KG1 (cell line): ENCODE measurements at places on chromosomes 3 and 15.

DNA sequence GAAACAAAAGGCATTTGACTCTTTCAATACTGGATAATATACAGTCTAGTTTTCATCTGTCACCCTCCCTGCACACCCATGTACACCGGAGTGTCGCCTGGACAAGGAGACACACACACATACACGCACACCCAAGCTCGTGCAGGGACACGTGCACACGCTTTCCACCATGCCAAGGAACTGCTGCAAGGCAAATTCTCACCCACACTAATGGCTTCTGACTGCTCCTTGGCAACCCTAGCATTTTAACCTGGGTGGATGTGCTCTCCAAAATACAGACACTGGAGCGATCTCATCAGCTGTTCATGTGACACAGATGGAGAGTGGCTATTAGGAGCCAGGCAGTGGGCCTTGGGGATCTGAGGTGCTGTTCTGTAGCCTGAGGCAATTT, 61.6 kb downstream of the MEIS2 start:
- DNase-seq: no peak

- no peak for DNase-seq
Measured at GRCh38 chr15:64858021-64858575, 16.4 kb downstream of the PLEKHO2 start.

DNA sequence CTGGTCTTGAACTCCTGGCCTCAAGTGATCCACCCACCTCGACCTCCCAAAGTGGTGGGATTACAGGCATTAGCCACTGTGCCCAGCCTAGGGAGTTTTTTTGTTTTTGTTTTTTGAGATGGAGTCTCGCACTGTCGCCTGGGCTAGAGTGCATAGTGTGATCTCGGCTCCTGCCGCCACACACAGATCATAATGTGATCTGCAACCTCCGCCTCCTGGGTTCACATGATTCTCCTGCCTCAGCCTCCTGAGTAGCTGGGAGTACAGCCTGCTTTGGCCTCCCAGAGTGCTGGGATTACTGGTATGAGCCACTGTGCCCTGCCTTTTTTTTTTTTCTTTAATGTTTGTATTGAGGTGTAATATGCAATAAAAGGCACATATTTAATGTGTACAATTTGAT, 78.2 kb downstream of the SMAD3 start:
- DNase-seq: no peak

DNA sequence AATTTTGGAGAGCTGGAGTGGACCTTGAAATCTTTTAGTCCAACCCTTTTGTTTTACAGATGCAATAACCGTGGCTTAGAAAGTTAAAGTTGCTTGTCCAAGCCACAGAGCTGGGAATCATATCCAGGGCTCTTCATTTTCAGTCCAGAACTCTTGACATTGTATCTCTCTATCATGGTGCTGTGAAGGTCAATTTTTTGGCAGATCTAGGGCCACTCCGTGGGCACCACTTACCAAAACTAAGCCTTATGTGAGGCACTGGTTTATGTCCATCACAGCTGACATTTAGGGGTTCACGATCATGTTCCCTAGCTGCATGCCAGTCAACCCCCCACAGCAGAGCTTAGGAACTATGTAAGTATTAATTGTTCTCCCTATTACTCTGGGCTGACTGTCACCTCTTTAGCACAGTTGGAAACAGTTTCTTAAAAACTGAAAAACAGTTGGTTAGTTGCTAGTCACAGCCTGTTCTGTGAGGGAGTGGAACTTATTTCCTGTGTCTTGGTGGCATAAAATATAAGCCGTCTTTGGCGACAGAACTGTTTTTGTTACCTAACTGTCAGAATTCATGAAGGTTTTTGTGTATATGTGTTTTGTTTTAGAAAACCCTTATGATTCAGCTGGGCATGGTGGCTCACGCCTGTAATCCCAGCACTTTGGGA, 189.6 kb upstream of the UMPS start:
- DNase-seq: no peak

DNA sequence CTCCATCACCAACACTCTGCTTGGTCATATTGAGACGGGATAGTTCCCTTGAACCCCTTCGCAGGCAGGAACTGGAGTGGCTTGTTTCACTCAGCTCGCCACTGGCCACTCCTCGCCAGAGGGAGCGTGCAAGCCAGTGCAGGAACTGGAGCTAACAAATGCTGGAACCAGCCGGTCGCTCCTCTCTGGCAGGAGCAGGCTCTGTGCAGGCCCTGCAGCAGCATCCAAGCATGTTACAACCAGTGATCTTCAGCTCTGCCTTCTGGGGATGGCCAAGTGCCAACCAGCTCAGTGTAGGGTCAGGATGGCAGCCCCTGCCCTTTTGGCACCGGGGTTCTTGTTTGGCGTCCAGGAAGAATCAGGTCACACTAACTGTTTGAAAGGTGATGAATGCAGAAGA, 329.0 kb upstream of the AZI2 start:
- no peak for DNase-seq

GRCh38 chr3:184186902-184187207, 856 bp downstream of the ABCF3 start:
- DNase-seq: no peak

- DNase-seq: no peak
Measured at GRCh38 chr15:84904419-84904818, 20.0 kb downstream of the SLC28A1 start.

DNA sequence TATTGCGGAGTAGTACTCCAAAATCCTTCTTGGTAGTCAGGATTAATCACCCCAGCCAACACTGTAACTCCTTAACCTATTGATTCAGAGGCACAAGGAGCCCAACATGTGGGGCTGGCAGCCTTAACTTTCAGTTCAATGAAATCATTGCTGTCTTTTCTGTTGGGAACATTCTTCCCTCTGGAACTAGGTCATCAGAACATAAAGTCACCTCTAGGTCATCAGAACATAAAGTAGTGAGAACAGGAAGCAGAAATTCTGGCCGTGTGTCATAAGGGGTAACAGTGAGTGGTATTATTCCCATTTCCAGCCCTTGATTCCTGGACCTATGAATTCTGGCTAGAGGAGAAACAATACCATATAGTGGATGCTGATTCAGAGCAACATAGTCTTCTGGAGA, 71.5 kb upstream of the TNIK start:
- no peak for DNase-seq

DNA sequence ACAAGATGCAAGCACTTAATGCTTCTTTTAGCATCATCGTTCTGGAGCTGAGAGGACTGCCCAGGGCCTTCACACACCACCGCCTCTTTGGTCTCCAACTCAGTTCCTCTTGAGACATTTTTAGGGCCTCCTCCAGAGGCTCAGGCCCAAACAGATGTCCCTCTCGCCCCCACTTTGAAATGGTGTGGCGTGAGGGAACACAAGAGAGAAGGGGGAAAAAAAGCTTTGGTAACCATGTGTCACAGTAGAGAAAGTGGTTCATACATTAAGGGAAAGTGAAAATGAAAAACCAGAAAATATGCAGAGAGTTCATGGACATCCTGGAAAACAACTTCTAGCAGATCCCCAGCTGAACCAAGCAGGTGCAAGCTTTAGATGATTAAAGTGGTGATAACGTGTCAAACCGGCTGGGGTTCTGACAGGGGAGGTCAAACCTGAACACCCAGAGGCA, 33.1 kb upstream of the FOXP1 start:
- no peak for DNase-seq

DNA sequence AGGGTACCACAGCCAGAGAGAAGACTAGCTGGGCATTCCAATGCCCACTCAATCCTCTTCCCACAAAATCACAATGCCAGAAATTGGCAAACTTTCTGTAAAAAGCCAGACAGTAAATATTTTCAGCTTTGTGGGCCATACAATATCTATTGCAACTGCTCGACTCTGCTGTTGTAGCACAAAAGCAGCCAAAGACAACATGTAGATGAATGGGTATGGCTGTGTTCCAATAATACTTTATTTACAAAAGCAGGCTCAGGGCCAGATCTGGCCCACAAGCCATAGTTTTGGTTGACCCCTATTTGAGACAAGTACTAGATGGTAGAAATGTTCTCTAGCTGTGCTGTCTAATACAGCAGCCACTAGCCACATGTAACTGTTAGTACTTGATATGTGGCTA, 330.9 kb downstream of the ERC2 start:
- no peak for DNase-seq

DNA sequence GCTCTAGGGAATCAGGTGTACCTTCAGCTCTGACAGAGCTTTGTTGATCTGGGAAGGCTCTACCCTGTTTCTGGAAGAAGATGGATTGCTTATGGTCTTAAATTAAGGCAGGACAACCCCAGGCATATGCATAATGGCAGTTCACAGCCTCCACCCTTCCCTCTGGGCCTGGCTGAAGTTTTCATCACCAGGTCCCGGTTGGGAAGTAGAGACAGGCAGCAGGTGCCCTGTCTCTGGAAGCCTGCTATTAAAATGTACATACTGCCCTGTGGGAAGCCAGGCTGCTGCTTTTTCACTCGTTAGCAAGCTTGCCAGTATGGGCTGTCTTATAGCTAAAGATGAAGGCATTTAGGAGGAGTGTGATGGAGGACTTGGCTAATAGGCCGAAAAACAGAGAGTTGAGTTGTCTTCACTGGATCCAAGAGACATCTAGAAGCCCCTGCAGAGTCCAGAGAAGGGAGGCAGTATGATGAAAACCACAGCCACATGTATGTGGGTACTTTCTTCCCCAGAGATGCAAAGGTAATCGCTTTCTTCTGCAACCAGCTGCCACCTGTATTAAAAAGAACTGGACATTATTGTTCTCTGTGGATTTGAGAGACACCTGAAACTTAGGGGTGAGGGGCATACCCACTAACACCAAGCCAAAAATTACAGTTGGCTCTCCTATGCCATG, 34.4 kb downstream of the ABHD2 start:
- no peak for DNase-seq

- DNase-seq: peak; percentile 79
Measured at GRCh38 chr15:99509686-99510461, 55.9 kb upstream of the MEF2A start.

DNA sequence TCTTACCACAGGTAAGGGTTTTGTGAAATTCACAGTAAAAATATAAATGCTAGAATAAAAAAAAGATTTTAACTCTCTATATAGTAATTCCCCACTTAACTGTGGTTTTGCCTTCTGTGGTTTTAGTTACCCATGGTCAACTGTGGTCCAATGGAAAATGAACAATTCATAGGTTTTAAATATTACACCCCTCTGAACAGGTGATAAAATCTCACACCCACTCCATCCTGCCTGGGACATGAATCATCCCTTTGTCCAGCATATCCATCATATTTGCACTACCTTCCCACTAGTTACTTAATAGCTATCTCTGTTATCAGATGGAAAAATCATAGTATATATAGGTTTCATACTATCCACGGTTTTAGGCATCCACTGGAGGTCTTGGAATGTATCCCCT, 49.2 kb downstream of the HDGFL3 start:
- DNase-seq: no peak

GRCh38 chr15:60375306-60375705, 22.5 kb downstream of the ANXA2 start:
- DNase-seq: no peak

DNA sequence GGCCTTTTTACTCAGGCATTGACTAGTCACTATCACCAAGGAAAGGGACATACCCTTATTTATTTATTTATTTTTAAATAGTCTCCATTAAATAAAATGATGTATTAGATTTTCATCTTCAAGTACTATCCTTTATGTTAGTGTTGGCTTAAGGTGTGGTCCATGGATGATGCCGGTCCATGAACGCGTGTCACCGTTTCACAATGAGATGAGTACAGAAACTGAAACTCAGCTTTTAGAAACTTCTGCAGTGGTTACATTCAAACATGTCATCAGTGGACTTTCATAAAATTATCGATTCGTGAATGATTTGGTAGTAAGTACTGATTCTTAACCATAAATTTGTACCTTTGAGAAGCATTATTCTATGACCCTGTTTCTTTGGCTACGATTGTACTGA, 166.6 kb downstream of the SATB1 start:
- DNase-seq: no peak

- DNase-seq: no peak
Measured at GRCh38 chr3:185316740-185317412, 46.1 kb upstream of the MAP3K13 start.

GRCh38 chr15:63050731-63051155, 8.2 kb downstream of the TPM1 start:
- no peak for DNase-seq

- no peak for DNase-seq
Measured at GRCh38 chr15:36478561-36478960, 100.9 kb upstream of the CDIN1 start.

- DNase-seq: no peak
Measured at GRCh38 chr3:122985539-122985938, 42.0 kb downstream of the SEMA5B start.

- no peak for DNase-seq
Measured at GRCh38 chr3:32147509-32147908, 41.1 kb downstream of the GPD1L start.

- DNase-seq: no peak
Measured at GRCh38 chr15:51307325-51307724, 31.1 kb downstream of the CYP19A1 start.

GRCh38 chr15:64209680-64210334, 47.0 kb upstream of the PPIB start:
- DNase-seq: peak; percentile 8

GRCh38 chr3:46038916-46039315, 11.6 kb upstream of the XCR1 start:
- DNase-seq: no peak

DNA sequence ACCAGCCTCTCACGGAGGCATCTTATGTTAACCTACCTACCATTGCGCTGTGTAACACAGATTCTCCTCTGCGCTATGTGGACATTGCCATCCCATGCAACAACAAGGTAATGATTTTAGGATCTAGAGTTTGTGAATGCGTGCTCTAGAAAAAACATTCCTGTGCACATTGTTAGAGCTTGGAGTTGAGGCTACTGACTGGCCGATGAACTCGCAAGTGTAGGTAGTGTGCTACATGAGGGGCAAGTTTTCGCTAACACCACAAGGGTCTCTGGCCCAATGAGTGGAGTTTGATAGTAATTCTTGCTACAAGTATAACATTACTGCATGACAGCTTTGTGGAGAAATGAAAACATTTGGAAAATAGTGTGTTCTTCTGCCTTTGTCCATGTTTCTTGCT, 4.4 kb downstream of the RPSA start:
- DNase-seq: no peak

- no peak for DNase-seq
Measured at GRCh38 chr15:38871638-38872037, 307.0 kb upstream of the RASGRP1 start.

DNA sequence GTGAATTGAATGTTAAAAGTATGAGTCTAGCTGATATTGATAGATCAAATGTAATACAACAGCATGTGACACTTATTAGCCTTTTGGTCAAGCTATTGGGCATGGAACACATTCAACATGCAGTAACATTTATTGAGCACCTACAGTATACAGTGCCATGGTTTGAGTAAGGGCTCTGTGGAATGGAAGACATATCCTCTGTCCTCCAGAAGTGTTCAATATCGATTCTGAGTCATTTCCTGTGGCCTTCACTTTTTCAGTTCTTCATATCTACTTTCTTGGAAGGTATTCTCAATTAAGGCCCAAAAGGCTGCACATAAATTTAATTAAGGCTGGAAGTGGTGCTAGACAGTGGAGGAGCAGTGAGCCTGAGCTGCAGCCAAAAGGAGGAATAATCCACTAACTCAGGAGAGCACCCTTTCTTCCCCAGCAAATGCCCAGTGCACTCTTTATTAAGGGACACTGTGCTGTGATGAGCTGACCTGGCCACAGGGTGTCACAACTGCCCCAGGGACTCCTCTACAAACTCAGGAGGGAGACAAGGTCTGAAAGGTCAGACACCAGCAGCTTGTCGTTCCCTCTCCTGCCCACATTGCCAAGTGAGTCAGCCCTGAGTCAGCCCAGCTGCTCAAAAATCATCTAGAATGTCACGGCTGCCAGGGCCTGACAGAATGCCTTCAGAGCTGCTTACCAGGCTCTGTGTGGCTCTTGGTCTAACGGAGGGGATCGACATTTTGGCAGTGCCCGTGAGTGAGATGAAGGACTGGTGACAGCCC, 544.8 kb downstream of the AGBL1 start:
- no peak for DNase-seq
